KG1 (cell line): ENCODE measurements at places on chromosomes 6 and 20.

- no peak for DNase-seq
Measured at GRCh38 chr20:926670-927069, 10.5 kb upstream of the ANGPT4 start.

DNA sequence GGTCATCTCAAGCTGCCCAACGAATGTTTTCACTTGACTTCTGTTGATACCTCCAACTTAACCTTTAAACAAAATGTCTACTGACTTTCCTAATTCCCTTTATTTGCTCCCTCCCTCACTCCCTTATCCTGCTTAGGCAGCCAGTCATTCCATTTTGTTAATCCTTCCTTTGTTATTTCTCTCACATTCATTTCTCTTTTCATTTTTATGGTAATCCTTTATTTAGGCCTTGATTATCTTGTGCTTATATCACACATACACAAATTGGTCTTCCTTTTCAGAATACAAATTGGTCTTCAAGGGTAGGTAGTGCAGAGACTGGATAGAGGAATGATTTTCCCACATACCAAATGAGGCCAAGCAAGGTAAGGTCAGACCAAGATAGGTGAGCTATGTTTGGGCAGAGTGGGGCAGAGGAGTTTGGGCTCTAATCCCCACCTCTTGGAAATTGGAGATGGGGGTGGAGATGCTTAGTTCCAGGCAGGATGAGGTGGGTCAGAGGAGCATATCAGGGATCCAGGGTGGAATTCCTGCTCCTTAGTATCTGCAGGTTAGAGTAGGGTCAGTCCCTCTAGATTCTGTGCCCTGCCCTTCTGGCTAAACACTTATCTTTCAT lies 2.0 kb upstream of the SPACA1 start:
- DNase-seq: no peak

GRCh38 chr6:150866991-150867501 lies 1.5 kb downstream of the MTHFD1L start:
- no peak for DNase-seq

DNA sequence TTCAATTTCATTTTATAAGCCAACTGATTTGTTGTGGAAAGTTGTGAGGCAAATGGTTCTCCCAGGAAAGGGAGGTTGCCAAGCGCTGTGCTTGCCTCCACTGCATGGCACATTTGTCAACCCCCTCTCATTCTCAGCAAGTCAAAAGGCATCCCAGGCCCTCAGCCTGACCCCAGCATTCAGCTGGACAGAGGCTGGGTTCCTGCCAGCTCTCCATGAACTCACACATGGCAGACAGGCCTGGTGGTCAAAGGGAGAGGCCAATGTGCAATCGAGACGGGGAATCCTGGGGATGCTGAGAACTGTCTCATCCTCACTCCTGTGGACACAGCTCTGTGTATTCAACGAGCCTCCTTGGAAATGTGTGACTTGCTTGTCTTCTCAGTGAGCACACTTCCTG lies 106.0 kb upstream of the CDH4 start:
- no peak for DNase-seq

DNA sequence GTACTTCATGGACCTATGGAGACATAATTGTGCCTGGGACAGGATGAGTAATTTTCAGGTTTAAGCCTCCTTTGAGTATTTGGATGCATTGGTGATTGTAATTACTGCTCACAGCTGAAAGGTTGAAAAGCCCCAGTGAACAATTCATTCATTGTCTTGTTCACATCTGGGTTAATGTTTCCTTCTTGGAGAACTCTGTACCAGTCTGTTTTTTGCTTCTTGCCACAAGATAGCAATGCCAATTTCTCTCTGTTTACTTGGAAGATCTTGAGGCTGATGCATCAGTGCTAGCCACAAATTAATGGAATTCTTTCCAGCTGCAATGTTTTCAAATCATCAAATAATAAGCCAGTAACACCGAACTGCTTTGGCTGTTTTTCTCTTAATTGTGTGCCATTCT lies 207.8 kb downstream of the BMP2 start:
- DNase-seq: no peak

DNA sequence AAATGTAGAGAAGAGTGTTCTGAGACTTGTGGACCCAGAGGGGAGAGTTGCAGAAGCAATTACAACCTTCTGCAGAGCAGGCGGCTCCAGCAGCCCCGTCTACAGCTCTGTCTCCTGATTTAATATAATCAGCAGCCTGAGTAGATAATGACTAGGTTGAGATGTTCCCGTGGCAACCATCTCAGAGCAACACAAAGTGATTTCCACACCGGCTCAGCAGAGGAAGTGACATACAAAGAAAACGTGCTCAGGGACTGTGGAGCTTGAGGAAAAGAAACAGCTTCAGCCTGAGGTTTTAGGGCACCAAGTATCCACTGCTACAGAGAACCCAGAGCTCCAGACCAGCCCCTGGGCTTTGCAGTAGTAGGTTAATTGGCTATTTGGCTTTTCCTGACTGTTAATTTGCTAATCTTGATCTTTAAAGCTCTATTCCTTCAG lies 136.4 kb downstream of the MTFR2 start:
- DNase-seq: no peak

DNA sequence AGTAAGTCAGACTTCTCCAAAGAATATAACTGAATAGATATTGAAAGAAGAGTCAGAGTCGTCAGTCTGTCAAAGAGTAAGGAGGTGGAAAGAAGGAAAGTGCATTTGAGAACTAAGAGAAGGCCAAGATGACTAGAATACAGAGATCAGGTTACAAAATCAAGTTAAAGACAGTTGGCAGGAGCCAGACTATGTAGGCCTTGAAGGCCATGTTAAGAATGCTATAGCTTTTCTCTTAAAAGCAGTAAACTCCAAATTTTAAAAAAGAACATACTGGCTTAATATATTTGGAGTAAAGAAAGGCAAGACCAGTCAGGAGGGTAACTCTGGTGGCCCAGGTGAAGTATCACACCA lies 68.8 kb downstream of the IBTK start:
- no peak for DNase-seq

DNA sequence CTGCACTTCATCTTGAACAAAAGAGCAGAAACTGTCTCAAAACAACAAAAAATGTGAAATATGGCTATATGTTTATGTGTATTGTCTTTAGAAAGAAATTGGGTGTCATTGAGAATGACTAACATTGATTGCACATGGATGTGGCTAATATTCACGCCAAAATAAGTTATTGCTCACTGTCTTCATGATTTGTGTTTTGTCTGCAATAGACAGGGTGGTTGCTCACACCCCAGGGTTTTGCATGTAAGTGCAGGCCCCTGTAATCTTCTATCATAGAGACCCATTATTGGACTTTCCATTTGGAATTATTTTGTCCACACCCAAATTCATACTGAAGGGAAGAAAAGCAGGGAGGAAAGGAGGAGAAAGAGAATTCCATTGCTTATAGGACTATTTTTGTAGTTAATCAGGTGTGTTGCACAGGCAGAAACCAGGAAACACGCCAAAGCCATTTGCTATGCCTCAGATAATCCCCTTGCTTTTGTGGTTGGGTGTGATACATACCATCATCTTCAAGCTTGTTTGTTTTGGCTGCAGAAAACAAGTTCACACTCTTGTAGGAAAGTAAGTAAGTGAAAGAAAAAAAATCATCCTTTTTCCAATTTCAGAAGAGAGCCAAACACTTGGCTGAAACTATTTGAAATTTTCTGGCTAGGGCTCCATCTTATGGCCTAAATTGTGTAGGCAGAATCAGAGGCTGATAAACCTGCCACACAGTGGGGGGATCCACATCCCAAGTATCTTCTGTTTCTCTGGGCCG lies 214.1 kb downstream of the COL12A1 start:
- no peak for DNase-seq

GRCh38 chr6:491233-491632 lies 99.7 kb downstream of the IRF4 start:
- DNase-seq: no peak

- DNase-seq: no peak
Measured at GRCh38 chr6:156114541-156114940, 658.9 kb upstream of the NOX3 start.

DNA sequence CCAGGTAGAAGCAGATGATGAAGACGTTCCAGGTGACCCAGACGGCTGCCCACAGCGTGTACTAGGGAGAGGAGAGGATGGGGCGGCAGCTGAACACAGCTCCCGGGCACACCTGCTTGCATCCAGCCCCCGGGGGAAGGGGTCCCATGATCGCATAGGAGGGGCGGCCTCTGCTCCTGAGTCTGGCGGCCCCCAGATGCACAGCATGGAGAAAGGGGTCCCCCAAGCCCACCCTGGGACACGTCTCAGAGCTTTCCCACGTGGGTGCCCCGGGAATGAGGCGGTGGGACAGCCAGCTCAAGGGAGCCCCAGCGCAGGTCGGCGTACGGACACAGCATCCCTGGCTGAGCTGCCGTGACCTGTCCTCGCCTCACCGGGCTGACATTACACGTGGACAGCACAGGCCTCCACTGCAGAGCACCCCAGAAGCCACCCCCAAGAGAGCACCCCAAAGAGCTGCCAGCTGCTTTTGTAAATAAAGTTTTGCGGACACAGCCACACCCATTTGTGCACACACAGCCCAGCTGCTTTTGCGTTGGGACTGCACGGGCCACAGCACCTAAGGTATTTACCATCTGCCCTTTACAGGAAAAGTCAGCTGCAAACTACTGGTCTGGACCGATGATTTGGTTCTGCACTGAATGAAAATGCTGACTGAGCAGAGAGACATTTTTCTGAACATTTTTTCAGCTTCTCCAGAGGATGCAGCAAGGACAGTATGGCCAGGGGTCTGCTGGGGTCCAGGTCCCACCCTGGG lies 5.2 kb downstream of the NKAIN4 start:
- no peak for DNase-seq

GRCh38 chr6:8499540-8499939 lies 64.2 kb upstream of the SLC35B3 start:
- DNase-seq: no peak

DNA sequence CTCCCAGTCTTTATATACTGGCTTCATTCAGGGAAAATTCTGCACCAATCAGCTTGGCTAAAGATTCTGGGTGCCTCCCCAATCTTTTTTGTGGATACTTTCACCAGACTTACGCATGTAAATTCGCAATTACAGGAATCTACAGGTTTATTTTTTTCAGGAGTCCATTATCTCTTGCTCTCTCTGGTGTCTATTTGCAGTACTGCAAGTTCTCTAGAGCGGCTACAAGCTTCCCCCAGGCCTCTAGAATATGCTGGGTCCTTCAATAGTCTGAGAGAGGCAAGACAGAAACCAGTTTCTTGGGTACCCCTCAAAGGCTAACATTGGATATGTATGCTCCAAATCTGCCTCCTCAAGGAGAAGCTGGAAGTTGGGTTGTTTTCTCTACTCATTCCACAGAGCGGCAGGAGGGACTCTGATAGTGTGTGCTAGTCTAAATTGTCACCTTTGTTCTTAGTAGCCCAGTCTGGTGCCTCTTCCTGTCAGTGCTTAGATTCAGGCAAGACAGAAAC lies 58.5 kb downstream of the SUN5 start:
- no peak for DNase-seq

DNA sequence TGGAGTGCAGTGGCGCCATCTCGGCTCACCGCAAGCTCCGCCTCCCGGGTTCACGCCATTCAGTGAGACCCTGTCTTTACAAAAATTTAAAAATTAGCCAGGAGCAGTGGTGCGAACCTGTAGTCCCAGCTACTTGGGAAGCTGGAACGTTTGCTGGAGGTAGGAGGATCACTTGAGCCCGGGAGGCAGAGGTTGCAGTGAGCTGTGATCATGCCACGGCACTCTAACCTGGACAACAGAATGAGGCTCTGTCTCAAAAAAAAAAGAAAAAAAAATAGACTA lies 5.7 kb upstream of the PARD6B start:
- no peak for DNase-seq

GRCh38 chr20:43188234-43188653 lies 1.5 kb downstream of the PTPRT start:
- DNase-seq: no peak

- DNase-seq: no peak
Measured at GRCh38 chr6:90079560-90080490, 185.6 kb downstream of the GJA10 start.

GRCh38 chr6:116405138-116405537 lies 34.4 kb downstream of the DSE start:
- no peak for DNase-seq

DNA sequence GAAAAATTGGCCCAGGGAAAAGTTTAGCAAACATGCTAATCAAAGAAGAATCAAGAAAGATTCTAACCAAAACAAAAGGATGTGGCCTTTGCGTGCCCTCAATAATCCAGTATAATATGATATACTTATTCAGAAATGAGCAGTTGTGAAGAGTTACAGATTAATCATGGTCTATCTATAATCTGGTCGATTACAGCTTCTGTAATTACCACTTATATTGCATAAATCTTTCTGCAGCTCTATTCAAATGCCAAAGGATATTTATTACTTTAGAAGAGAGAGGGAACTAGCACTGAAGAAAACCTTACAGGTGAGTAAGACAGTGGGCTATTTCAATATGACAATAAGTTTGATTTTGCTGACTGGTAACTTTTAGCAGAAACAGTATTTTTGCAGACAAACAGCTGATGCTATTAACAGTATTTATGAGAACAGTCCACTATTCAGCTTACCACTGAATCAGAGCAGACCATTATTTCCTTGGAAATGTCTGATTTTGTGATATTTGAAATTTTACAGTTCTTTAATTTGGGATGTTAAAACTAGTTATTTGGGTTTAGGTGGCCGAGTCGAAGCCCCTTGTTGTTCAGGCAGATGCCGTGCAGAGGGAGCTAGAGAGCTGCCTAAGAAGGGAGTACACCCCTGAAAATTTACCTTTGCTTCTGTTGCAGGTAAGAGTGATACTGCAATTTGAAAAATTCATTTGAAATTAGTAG lies 92.2 kb downstream of the CEP57L1 start:
- DNase-seq: peak; percentile 26

DNA sequence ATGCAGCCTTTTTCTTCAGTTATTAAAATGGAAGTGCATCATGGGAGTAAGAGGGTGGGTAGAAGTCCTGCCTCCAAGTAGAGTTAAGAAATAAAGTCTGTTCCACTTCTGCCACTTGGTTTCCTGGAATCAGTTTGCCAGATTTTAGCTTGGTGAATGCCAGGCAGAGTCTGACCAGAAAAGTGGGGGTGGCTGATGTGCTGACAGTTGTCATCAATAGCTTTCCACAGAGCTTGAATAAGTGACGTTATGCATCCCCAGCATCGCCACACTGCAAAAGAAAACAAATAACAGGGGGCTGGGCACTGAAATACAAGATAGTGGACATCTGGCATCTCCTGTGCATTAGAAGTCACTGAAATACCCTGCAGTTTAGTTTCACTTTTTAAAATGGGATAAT lies 30.8 kb upstream of the CEP162 start:
- DNase-seq: no peak

GRCh38 chr6:38163186-38164130 lies 343.9 kb downstream of the ZFAND3 start:
- no peak for DNase-seq

GRCh38 chr6:80962382-80962781 lies 790.1 kb downstream of the TENT5A start:
- no peak for DNase-seq

DNA sequence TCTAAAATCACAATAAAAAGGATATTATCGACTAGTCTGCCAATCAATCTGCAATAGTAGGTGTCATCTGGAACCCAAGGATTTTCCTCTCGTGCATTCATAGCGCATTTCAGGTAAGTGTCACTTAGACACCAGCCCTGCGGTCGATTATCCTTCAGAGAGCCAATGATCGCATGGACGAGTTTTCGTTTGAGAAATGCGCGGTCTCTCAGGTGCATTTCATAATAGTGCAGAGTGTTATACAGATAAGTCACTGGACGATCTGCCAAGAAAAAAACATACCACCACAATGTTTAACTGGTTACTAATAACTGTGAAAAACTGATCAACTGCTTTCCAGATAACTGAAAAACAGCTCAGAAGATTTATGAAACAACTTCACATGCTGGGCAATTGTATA lies 21.0 kb downstream of the ARG1 start:
- no peak for DNase-seq
